ENCODE measurements at places on chromosomes 11 and 22. TPM values are rescaled to one million over a fixed set of nuclear protein-coding genes. Genes with fewer than 3 reads are reported as not detected.

The PKP3 gene
- total RNA-seq, result 13.2 TPM

The PRR5 gene
- 68.4 TPM for total RNA-seq

The AIFM3 gene
- total RNA-seq, result 1.8 TPM

- no peak overlapping the region for H3K27ac ChIP-seq
- no peaks in the 10 kb centered on the region for H3K4me1 ChIP-seq
- no peaks in the 10 kb centered on the region for H3K27me3 ChIP-seq
- H3K36me3 ChIP-seq, result no peaks in the 10 kb centered on the region
- H3K4me3 ChIP-seq, result no peak overlapping the region
These were observed 48.2 kb upstream of the CHST1 start for GRCh38 chr11:45713573-45713972.

DNA sequence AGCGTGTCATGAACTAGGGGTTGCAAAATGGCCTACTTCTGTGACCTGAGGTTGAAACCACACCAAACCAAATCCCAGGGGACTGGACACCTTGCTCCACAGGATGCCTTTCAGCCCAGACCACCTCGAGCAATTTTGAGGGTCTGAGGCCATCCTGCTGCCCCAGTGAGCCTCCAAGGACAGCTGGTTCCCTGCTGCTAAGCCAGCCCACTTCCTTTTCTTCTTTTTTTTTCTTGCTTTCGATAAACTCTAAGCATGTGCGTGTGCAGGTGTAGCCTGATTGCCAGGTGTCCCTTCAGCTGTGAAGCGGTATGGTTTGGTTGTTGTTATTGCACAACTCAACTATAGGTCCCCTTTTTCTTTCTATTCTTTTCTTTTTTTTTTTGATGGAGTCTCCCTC, 2.7 kb downstream of the CRYBB1 start:
- no peaks in the 10 kb centered on the region for H3K27me3 ChIP-seq
- no peaks in the 10 kb centered on the region for H3K36me3 ChIP-seq
- H3K27ac ChIP-seq, result no peak overlapping the region
- DNase-seq, result no peak

Measured in tibial nerve (tissue), 4 donors.